ENCODE measurements at places on chromosomes 4 and X. TPM values are rescaled to one million over a fixed set of nuclear protein-coding genes. Genes with fewer than 3 reads are reported as not detected.

DNA sequence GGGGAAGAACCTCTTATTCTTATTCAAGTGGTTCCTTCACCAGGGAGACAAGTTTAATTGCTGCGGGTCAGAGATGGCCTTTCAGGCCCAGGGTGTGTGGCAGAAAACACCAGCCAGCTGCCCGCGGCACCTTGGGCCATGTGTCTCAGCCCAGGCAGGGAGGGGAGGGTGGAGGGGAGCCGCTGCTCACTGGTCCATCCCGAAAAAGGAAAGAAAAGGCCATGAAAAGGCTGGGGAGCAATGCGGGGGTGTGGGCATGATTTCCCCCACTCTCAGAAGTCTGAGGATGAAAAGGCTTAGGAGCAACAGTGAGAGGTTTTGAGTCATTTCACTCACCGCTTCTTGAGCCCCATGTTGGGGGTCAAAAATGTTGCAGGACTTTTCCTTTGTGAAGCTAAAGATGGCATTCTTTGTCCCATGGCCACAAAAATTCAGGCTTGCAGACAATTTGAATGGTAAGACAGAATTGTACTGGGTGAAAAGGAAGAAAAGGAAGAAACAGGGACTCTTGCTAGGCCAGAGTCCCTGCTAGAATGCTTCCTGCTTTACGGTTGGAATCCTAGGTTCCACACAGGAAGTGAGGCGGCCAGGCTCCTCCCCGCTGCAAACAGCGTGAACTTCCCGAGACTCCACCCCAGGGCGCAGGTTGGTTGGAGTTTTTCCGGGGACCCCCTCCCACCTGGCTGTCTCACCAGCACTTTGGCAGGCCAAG lies 17.4 kb upstream of the FAM47E start:
- DNase-seq: no peak

DNA sequence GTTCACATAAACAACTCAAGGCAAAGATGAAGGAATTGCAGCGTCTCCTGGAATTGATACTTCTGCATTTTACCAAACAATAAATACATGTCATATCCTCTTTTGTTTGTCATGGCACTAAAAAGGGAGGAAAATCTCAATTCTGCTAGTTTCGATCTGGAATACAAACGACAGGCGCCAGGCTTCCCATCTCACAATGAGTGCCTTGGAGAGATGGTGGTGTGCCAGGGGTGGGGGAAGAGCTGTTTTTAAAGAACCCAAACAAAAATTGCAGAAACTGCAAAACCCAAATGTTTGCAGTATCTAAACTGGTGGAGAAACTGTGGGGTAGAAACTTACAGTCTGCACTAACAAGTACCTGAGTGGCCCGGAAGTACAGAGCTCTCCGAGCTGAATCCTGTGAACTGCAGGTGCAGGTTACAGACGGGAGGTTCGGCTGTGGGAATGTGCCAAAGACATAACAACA lies 53.0 kb upstream of the KLF3 start:
- DNase-seq: no peak

DNA sequence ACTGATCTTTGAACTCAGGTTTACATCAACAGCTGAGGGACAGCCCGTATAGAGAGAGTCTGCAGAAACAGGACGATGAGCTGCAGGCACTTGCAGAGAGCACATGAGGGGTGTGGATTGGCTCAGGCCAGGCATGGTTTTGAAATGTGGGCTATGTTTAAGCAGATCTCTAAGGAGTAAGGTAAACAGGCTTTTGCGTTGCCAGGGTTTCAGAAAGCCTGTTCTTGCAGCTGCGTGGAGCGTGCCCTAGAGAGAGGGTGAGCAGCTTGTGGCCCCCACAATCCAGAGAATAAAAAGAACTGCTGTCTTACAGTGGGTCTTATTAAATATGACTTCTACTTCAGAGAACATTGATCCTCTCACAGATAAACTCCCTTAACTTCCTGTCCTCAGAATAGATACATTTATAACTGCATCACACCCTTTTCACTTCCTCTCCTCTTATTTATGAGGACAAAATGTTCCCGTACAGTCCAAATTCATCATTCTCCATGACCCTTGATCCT lies 64.1 kb downstream of the TMA16 start:
- no peak for DNase-seq

DNA sequence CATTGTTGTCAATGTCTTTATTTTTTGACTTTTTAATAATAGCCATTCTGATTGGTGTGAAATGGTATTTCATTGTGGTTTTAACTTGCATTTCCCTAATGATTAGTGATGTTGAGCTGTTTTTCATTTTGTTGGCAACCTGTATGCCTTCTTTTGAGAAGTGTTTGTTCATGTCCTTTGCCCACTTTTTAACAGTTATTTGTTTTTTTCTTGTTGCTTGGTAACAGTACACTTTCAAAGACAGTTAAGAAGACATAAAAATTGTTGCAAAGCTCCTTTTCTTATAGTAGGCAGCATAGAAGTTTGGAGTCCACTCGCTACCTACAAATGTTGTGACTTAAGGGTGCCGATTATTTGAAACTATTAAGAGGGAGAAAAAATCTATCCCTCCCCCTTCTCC lies 48.7 kb upstream of the SLC7A11 start:
- DNase-seq: no peak

DNA sequence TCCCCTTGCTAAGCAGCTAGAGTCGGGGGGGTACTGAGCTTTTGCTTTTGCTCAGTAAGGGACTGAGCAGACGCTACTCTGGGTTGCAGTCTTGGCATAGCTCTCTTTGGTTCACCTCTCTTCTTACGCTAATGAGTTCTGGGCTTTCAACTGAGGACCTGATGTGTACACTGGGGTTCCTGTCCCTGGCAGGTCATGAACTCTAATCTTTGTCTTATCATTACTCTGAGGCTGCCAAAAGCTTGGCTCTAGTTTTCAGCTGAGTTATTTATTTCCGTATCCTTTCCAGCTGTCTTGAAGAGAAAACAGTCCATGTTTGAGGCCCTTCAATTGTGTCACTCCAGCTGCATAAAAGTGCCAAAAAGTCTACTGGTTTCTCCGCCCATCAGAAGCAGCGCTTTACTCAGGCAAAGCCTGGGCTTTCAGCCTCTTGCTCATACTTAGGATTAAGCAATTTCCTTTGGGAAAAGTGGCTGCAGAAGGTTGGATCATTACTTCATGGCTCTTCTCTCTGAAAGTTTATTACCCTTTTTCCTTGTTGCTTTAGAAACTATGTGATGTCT lies 121.0 kb upstream of the STOX2 start:
- no peak for DNase-seq

DNA sequence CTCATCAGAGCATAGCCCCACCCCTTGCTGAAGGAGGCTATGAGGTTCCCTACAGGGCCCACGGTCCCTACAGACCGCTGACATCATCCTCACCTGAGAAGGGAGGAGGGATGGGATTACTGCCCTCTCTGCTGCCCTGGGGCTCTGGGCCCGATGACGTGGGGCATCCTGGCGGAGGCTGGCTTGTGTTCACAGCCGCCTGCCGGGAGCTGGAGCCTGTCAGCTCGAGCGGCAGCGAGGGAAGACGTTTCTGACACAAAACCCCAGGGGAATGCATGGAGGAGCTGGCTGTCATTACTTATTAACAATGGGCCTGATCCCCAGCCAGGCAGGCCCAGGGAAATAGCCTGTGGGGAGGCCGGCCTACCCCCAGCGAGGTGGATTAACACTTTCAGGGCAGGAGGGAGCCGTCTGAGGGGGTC lies 106.6 kb upstream of the ATP6AP2 start:
- peak; percentile 32 for DNase-seq

DNA sequence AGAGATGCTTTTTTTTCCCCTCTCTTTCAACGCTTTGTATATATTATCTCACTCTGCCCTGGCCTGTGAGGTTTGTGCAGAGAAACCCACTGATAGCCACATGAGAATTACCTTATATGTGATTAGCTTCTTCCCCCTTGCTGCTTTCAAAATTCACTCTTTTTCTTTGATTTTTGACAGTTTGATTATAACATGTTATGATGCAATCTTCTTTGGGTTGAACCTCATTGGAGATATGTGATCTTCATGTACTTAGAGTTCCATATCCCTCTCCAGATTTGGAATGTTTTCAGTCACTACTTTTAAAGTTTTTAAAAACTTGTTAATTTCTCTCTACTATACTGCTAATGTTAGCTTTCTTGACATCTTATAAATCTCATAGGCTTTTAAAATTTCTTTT lies 479.5 kb upstream of the AGA start:
- DNase-seq: no peak

GRCh38 chrX:138945219-138945618 lies 233.7 kb upstream of the FGF13 start:
- DNase-seq: no peak

- DNase-seq: no peak
Measured at GRCh38 chr4:185683222-185683621, 128.8 kb downstream of the SORBS2 start.

DNA sequence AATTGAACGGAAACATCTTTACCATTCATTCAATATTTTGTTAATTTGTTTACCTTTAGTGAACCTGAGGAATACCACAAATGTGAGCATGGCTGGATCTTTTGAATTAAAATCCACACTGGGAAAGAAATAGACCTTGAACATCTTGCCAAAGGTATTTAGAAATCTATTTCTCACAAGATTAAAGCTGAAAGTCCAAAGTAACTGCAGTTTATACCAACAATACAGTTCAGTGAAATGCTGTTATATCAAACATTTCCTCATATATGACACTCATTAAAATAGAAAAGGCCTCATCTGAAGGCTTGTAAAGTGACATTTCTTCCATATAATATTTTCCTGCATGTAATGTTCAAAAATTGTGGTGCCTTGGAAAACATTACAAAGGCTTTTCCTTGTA lies 166.5 kb upstream of the HAND2 start:
- DNase-seq: no peak

DNA sequence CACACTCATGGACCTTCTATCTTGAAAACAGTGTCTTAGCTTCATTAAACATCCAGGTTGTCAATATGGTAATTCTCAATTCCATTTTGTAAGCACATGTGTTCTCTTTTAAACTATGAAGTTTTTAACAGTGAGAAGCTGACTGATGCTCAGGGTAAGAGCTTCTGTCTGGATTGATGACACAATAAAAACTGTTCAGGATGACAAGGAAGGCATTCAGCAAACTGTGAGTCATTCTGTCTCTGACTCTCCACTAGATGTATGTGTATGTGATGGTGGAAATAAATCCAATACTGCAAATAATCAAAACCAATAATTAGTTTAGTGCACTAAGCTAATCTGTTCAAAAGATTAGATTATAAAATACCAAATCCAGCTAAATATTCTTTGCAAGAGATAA lies 115.3 kb upstream of the ARX start:
- no peak for DNase-seq

DNA sequence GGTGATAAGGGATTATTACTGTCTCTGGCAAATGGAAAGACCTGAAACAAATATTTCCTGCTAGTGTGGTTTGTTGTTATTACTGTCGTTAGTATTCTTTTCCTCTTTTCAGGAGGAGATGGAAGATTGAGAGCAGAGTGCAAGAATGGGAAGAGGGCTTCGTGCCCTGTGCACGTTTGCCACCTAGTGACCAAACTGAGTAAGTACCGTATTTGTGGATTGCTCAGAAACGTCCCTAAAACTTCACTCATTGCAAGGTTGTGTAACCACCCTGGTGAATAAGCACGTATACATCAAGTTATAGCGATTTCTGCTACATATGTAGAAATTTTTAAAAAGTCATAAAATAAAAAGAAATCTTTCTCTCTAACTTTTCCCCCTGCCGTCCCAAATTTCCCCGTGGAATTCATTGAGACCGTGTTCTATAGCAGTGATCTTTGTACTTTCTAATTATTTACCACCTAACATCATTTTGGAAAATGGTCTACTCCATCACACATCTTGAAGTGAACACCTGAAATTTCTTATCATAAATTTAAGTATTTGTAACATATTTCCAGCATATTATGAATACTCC lies 24.3 kb downstream of the LINC00632 start:
- DNase-seq: no peak

DNA sequence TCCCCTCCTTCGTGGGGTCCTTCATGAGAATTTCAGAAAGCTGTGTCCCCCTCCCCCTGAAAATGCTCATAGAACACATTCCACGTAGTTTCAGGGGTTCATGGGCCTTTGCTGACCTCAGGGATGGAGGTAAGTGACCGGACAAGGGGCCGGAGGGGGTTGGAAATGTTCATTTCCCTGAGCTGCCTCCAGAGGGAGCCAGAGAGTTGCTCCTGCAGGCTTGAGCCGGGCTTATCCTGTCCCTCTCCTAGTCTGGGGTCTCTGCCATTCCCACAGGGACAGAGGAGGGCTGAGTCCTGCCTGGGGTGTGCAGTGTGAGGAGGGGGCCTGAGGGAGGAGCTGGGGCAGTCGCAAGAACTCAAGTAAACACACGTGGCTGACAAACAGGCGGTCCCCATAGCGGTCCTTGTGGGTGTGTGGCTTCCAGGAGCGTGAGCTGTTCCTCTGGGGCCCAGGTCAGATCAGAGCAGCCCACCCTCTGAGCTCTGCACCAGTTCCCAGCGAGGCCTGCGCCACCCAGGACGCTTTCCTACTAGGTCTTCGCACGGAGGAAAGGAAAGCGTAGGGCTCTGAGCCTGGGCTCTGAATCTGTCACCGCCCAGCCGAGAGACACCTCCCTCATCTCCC lies 62.5 kb downstream of the WFS1 start:
- DNase-seq: peak; percentile 47

DNA sequence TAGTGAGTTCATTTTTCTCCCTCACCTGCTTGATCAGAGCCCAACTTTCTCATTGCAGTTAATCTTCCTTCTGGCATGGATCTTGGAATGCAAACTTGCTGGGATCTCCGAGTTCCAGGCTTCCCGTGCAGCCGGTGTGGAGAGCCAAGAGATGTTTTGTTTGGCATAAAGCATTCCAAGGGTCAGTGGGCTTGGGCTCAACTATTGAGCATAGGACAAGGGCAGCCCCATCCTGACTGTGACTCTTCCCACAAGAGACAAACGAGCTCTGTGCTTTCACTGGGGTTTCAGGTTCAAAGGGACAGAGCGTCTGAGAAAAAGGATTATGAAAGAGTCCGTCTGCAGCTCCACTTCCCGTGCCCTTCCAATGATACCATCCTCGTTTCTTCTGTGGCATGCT lies 10.5 kb downstream of the TLR7 start:
- no peak for DNase-seq

Gene GABRG1
- not detected for polyA plus RNA-seq

Gene GPR50
- polyA plus RNA-seq: not detected

Gene NALF2
- not detected for polyA plus RNA-seq

Gene TEX13B
- not detected for polyA plus RNA-seq

Gene CORIN
- polyA plus RNA-seq: 0.02 TPM

Gene SFRP2
- not detected for polyA plus RNA-seq

Gene NOX1
- 0.36 TPM for polyA plus RNA-seq

Gene DSPP
- not detected for polyA plus RNA-seq
